ENCODE measurements at places on chromosomes 2 and 18.

DNA sequence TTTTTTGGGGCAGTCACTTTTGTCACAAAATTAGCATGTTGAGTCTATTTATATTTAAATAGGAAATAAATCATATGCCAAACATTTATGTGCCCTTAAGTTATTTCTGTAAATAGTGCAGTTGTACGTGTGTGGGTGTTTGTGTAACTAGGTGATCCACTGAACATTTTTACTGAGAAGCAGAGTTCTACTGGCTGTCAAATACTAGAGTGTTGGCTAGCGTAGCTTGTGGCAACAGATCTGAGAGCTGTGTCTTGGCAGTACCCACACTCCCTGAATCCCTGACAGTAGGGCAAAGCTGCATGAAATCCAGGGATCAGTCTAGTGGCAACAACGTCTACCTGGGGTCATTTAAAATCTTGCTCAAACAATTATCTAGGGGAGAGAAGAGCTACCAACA, 273.1 kb upstream of the SLC8A1 start:
- DNase-seq, result no peak

DNA sequence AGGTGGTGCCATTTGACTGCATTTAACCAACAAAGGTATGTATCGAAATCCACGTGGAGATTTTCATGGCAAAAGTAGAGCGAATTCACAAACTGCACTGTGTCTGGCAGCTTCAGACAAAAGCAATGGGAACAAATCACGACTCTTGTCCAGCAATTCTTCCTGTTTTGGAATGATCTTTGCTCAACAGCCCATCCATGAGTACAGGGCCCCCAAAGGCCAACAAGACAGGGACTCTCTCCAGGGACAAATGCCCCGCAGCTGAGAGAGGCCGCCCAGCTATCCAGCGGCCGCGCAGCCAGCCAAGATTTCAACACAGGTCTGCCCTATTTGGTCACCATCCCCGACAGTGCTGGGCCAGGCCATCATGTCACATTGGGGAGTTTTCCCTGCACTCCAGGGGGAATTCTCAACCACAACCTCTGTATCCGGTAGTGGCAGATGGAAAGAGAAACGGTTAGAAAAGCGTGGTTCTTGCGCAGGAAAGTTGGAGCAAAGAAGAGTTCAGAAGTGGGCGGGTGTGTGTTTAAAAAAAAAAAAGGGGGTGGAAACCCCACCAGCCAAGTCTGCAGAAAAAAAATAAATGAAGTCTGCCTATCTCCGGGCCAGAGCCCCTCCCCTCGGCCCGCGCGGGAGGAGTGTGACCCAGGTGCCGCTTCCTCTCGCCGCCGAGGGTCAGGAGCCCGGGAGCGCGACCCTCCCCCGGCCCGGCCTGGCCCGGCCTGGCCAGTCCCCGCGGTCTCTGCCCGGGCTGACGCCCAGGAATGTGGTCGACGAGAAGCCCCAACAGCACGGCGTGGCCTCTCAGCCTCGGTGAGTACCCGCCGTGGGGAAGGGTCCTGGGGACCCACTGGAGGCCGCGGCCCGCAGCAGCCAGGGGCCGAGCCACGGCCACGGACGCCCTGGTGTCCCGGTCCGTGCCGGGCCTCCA, at the start of gene GYPC:
Gene GYPC, plus strand, starts transcription at position 659 of the 931 bp plus-strand sequence. Its CDS starts 106 bp downstream, at position 765.
- peak; percentile 35 for DNase-seq

GRCh38 chr2:217118559-217119284, 258.9 kb upstream of the TNP1 start:
- no peak for DNase-seq

- no peak for DNase-seq
Measured at GRCh38 chr2:127663566-127664064, 11.7 kb downstream of the LIMS2 start.

DNA sequence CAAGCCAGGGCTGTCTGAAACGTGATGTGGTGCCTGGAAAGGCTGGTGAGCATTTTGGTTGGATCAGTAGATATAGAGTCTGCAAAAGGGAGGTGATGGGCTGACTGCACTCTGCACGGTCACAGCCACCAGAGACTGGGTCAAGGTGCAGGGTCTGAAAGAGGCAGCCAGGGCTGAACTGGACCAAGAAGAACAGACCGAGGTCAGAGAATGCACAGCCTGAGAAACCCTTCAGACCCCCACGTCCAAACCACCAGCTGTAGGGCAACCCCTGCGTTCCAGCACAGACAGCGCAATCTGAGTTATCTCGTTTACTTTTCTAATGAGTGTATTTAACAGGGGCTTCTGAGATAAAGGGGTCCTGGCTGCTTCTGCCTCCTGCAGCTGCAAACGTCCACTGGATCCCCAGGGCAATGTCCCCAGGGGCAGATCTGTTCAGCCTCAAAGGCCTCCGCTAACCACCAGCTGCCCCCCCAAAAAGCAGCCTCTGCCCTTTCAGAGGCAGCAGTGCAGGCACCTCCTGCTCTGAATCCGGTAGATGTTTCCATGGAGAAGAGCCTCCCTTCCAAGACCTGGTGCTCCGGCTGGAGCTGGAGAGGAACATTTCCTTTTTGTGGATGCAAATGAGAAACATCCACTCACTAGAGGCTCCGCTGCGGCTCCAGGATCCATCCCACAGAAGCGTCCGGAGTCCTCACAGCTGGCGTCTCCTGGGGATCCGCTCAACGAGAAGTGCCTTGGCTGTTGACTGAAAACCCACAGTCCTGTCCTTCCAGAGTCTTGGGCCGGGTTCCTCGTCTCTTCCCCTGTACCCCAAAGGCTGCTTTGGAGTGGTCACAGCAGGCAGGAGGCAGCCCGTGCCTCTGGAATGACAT, 970 bp upstream of the KCNG2 start:
- no peak for DNase-seq

- DNase-seq, result no peak
Measured at GRCh38 chr2:190334479-190335224, 8.7 kb upstream of the INPP1 start.

DNA sequence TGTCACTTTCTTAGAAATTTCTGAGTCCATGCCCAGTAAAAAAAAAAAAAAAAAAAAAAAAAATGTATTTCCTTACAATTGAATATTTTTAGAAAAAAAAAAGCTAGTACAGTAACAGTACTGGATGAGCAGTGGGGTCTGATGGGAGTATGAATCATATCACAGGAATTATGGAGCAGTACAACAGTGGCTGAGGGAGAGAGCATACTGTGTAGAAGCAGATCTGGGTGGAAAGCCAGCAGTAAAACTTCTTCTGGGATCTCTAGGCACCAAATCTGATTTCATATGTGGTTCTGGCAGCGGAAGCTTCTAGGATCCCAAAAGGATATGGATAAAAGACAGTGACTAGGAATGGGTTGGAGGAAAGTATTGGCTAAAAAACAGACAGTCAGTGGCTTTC, 414.9 kb upstream of the FSHR start:
- peak; percentile 9 for DNase-seq

GRCh38 chr2:182586426-182586825, 129.6 kb upstream of the DNAJC10 start:
- no peak for DNase-seq

DNA sequence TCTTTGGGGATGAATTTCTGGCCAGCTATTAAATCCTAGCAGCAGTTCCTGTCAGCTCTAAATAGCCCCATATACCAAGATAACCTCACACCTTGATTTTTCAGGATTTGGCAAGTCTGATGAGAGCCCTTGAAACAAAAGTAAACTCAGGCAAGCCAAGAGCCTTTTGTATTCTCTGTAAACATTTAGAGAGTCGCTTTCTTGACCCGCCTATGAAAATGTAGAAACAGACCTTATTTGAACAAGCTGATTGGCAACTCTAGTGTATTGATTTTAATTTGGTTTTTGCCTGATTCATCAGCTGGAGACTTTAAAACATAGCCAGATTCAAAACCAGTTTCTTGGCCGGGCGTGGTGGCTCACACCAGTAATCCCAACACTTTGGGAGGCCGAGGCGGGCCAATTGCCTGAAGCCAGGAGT, 43.4 kb downstream of the CABLES1 start:
- no peak for DNase-seq

GRCh38 chr2:229348128-229348527, 77.0 kb upstream of the PID1 start:
- DNase-seq, result no peak

GRCh38 chr18:35619464-35619863, 37.9 kb downstream of the GALNT1 start:
- no peak for DNase-seq

- no peak for DNase-seq
Measured at GRCh38 chr2:165240916-165241315, 1.7 kb downstream of the SCN2A start.

GRCh38 chr2:46042207-46042637, 255.0 kb upstream of the EPAS1 start:
- DNase-seq, result no peak

DNA sequence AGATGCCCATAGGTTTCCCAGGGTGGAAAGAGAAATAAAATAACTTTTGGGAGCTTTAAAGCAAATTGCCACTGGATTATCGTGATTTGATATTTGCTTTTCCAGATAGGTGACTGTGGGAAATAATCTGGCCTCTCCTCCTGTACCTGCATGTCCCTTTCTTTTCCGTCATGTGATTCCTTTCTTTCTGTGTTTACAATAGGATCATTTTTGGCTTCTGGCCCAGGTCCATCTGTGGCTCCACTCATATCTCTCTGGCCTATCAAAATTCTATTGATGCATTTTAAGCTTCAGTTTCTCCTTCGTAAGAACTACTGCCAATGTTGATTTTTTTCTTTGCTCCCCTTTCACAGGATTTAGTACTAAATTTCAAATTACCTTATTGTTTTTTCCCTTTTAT, 153.6 kb downstream of the CCDC85A start:
- no peak for DNase-seq

GRCh38 chr2:149037851-149038250, 648 bp upstream of the LYPD6B start:
- DNase-seq, result no peak

DNA sequence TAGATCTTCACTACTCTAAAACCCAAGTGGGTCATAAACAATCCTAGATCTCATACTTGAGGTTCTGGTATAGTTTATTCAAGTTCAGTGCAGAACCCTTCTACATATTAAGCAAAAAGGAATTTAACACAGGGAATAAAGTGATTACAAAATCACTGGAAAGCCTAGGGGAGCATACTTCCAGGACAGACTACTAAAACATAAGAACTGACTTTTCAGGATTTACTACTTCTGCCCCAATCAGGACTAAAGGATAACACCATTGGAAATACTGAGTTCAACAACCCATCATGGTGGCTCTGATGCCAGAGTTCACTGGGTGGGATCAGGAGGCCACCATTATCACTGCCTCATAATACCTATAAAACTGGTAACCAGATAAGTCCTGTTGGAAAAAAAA, 123.6 kb downstream of the DNAH7 start:
- DNase-seq, result no peak

DNA sequence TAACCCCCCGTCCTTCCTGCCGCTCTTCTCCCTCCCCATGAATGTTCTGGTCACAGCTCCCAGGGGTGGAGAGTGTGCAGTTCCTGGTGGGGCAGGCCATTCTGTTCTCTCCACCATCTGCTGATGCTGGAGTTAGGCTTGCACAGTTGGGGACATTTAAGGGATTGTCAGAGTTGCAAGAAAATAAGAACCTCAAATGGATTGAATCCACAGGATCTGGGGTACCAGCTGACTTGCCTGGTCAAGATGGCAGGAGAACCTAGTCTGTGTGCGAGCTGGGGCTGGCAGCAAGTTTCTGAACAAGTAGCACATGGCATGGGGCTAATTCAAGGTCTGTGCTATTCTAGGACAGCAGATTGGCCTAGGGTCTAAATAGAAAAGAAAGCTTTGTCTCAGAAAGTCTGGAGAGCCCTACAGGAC, 60.8 kb upstream of the TXNDC2 start:
- DNase-seq, result no peak

GRCh38 chr2:190150413-190150812, 87.9 kb upstream of the MSTN start:
- no peak for DNase-seq

DNA sequence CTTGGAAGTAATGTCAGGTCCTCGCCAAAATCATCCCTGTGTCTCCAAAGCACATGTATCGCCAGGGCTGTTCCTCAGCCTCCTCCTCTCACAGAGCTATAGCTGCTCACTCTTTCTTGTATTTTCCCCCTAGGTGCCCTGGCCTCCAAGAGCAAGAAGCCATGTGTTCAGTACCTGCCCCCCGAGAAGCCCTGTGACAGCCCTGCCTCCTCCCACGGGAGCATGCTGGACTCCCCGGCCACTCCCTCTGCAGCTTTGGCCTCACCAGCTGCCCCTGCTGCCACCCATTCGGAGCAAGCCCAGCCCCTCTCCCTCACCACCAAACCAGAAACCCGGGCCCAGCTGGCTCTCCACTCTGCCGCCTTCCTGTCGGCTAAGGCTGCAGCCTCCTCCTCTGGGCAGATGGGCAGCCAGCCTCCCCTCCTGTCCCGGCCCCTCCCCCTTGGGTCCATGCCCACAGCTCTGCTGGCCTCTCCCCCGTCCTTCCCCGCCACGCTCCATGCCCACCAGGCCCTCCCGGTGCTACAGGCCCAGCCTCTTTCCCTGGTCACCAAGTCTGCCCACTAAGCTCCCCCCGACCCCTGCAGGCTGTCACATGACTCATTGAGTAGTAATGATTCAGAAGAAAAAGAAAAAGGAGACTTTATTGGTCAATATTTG, 18.8 kb downstream of the TGOLN2 start:
- no peak for DNase-seq
